Endothelial cell of umbilical vein (primary cell): ENCODE measurements at places on chromosomes 5 and 9. TPM values are rescaled to one million over a fixed set of nuclear protein-coding genes. Genes with fewer than 3 reads are reported as not detected.

PPP3R2 gene
- total RNA-seq = not detected in 2 replicates

- DNase-seq = no peak
These were observed 113.4 kb downstream of the LHX2 start for GRCh38 chr9:124124729-124125650.

- DNase-seq = no peak
These were observed 796.4 kb upstream of the ACO1 start for GRCh38 chr9:31588006-31588405.

- no peak for DNase-seq
These were observed 16.4 kb downstream of the C5orf63 start for GRCh38 chr5:127056896-127057295.
